ENCODE measurements at places on chromosomes 16 and 17.

GRCh38 chr17:29469276-29469675, 79.1 kb downstream of the TAOK1 start:
- DNase-seq = no peak

DNA sequence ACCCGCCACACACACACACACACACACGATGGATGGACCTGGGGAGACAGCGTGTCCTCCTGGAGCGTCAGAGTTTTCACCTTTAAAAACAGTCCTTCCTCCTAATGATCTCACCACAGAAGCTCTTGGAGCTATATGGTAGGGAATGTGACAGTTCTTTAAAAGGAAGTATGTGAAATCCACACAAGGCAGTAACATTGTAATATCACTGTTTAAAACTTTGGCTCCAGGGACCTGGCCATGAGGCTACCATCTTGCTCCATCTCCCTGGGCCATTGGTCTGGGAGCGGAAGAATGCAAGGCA, 302.4 kb downstream of the SOX9 start:
- DNase-seq = no peak

GRCh38 chr17:40418428-40418706, 671 bp upstream of the TOP2A start:
- no peak for DNase-seq

DNA sequence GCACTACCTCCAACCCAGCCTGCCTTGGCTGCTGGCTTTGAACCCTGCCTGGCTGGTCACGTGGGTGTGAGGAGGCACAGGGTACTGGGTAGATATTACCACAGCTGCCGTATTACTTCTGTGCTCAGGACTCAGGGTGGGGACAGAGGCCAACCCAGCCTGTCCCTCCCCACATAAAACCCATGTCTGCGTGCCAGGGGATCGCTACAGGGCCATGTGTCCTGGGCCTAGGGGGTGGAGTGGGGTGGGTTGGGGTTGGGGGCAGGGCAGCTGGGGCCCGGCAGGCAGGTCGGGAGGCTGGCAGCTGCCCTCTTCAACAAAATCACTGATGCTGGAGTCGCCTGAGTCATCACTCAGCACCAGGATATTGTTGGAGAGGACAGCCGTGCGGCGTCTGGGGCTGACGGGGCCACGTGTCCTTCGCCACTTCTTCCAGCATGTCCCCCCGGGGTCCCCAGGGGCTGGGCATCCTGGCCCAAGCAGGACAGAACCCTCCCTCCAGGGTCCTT, 39.7 kb upstream of the PVALEF start:
- DNase-seq = no peak

- no peak for DNase-seq
Measured at GRCh38 chr16:60217787-60218186, 1483.7 kb upstream of the GOT2 start.
